ENCODE measurements at places on chromosomes 2 and 18.

GRCh38 chr18:66235206-66235605 is 368.7 kb downstream of the CDH19 start:
- no peak for DNase-seq

GRCh38 chr2:38185012-38185491 is 109.1 kb upstream of the CYP1B1 start:
- no peak for DNase-seq

DNA sequence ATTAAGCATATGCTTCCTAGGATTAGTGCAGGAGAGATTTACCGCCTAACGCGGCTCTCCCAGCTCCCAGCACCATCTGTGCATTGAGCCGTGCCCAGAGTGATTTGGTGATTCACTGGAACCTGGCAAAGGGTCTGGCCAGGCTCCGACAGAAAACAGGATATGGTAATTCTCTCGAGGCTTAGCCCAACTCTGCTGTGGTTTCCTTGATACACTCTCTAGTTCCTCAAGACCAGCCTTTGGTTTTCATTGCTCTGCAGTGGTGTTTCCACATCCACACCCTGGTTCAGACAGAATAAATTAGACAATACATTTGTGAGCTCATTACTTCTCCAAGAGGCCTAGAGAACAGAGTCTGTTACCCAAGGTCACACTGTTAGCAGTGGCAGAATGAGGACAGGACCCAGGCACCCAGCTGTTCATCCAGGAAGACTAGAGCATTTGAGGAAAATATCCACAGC is 23.0 kb upstream of the SMAD2 start:
- DNase-seq: peak; percentile 17

DNA sequence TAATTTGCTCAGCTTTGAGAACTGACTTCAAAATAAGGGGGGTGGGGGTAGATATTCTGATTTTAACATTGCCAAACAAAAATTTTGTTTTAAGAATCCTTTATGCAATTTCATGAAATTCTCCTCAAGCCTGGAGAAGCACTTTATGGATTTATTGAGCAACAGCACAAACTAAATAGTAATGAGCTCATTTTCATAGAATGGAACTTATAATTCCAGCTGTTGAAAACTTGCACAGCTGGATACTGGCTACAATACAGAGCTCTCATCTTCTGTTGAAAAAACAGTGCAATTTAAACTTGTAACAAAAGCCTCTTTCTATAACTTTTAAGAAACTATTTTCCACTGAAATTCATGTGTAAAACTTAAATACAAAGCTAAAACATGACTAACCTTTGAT is 137.6 kb upstream of the FN1 start:
- DNase-seq: no peak

DNA sequence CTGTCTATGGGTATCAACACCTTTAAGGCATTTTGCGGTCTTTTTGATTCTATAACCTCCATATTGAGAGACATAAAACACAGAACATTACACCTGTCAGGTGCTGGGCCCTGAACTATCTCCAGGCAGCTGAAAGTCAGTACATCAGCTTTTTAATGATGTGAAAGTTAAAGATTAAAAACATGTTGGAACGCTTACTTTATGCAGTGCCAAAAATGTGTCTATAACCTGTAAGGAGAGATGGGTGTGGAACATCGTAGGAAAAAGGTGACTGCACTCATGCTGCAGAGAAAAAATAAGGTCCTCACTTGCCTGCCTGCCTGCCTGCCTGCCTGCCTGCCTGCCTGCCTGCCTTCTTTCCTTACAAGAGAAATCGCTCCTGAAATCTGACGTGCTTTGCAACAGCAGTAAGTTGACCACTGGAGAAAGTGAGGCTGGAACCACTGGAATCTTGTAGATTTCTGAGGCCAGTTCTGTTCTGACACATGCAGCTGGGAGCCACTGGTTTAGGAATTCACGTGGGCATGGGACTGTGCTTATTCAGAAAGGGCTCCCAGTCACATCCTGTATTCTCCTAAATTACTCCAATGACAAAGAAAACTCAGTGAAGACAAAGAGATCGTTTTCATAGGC is 34.1 kb downstream of the BCL11A start:
- DNase-seq: no peak

GRCh38 chr2:74945788-74946331 is 12.6 kb upstream of the POLE4 start:
- no peak for DNase-seq

DNA sequence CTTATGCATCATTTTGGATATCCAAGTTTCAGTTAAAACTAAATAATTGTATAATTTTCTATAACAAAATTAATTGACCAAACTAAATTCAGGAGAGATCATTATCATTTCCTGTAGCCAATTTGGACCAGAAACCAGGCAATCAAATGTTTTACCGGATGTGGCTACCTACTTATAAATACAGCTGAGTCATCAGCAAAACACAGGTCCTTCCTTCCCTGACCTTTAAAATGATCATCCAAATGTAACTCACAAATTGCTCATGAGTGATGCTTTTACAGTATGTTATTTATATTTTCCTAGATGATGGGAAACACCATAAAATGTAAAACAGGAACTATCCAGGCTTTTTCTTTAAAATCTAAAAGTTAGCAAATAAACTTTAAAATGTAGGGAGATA is 133.7 kb downstream of the CBLN2 start:
- no peak for DNase-seq

- DNase-seq: no peak
Observed at GRCh38 chr2:160425434-160426151, 68.0 kb downstream of the RBMS1 start.

GRCh38 chr2:189933041-189933440 is 129.5 kb downstream of the MSTN start:
- no peak for DNase-seq

- no peak for DNase-seq
Observed at GRCh38 chr2:45141883-45142866, 132.9 kb upstream of the SIX2 start.

GRCh38 chr2:106353676-106354075 is 114.5 kb downstream of the RGPD3 start:
- no peak for DNase-seq

DNA sequence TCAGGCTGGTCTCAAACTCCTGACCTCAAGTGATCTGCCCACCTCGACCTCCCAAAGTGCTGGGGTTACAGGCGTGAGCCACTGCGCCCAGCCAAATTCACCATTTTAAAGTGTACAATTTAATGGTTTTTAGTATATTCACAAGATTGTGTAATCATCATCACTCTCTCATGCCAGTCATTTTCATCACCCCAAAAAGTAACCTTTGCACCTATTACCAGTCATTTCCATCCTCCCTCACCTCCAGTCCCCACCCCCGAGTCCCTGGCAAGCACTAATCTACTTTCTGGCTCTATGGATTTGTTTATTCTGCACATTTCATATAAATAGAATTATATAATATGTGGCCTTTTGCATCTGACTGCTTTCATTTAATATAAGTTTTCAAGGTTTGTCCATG is 10.8 kb downstream of the PCBP1 start:
- DNase-seq: no peak

GRCh38 chr2:207129821-207130220 is 35.9 kb downstream of the KLF7 start:
- no peak for DNase-seq

DNA sequence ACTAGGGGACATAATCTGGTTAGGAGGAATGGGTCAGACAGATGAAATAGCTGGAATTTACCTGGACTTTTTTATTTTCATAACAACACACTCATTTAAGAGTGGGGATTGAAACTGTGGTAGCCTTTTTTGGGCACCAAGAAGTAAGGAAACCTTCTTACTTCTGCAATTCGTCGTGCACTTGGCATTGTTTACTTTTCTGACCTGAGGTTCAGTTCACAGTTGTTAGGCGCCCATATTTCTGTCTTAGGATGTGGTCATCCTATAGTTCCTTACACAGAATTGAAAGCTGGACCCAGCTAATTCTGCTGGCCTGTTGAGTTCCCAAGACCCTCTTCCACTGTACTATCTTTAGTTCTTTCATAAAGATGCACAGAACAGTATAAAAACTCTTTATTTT is 72.9 kb downstream of the TMX3 start:
- DNase-seq: no peak

DNA sequence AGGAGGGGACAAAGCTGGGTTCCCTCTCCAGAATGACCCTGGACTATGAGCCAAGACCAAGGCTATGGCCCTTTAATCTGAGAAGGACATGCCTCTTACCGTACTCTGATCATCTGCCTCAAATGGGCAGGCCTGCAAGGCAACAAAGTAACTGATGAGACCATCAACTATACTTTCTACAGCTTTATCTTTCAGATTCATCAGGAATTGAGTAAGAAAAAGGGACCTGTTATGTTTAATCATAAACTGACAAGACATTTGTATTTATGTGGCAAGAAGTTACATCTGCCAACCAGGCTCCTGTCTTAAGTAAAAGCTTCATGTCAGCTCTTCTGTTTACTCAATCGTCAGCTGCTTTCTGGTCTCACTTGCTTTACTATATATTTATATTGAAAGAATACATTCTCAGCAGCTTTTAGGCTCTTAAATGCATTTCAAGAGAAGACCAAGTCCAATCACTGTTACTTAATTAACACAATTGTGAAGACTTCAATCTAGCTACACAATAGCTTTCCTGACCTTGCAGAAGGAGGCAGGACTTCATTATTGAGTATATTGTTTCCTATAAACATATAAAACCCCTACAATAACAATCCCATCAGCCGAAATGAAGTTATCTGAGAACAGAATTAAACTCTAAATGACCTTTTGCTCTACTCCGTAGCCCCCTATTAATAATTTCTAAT is 163.8 kb downstream of the ETAA1 start:
- no peak for DNase-seq

DNA sequence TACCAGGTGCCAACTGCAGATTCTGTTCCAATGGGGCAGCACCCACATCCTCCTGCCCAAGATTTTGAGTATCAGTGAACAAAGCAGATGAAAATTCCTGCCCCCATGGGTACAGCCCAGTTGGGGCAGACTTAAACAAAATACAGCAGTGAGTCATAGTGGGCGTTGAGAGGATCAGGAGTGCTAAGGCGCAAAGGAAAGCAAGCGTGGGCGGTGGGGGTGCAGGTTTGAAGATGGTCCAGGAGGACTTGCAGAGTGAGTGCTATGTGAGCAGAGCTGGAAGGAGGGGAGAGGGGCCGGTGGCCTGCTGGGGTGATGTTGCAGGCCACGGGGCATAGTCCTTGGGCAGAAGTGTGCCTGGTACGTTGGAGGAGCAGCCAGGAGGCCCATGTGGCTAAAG is 24.7 kb downstream of the STEAP3 start:
- no peak for DNase-seq

DNA sequence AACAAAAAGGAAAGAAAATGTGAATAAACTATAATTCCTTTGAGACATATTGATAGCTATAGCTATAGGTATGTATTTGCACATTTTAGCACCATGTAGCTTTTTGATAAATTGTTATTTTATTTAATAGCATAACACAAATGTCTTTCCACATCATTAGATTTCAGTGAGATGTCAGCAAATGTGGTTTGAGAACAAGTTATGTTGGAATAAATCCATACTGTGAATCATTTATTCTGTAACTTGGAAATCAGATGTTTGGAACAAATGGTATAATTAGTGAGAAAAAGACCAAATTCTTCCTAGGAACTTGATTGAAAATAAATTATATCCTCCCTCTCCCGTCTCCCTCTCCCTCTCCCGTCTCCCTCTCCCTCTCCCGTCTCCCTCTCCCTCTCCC is 62.8 kb downstream of the NABP1 start:
- no peak for DNase-seq

DNA sequence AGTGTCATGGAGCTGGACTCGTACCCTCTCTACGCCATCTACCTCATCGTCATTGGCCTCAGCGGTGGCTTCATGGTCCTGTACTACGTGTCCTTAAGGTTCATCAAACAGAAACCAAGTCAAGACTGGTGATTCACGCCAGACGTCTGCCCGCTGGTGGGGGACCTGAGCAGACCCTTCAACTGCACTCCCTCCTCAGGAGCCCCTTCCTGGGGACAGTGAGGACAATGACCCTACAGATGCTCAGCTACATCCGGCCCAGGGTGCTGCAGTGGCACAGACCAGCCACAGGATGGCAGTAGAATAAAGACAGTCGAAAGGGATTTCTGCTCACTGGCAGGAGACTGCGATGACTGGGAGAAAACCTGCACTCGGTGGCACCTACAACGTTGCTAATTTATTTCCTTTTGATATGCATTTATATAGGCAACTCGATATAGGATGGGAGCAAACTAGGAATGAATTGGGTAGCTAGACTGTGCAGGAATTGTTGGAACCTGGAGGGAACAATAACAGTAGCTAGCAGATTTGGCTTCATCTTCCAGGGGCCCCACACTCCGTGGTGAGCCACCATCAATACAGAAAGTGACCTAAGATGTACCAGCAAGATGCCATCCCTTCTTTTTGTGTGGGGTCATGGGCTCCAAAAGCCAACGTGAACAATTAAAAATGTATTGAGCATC is 39.2 kb downstream of the ABCG8 start:
- DNase-seq: no peak

GRCh38 chr2:133780099-133780996 is 212.1 kb upstream of the NCKAP5 start:
- DNase-seq: peak; percentile 93

- no peak for DNase-seq
Observed at GRCh38 chr2:160634436-160634835, 140.8 kb upstream of the RBMS1 start.

- no peak for DNase-seq
Observed at GRCh38 chr2:169265591-169265990, 96.7 kb downstream of the LRP2 start.

DNA sequence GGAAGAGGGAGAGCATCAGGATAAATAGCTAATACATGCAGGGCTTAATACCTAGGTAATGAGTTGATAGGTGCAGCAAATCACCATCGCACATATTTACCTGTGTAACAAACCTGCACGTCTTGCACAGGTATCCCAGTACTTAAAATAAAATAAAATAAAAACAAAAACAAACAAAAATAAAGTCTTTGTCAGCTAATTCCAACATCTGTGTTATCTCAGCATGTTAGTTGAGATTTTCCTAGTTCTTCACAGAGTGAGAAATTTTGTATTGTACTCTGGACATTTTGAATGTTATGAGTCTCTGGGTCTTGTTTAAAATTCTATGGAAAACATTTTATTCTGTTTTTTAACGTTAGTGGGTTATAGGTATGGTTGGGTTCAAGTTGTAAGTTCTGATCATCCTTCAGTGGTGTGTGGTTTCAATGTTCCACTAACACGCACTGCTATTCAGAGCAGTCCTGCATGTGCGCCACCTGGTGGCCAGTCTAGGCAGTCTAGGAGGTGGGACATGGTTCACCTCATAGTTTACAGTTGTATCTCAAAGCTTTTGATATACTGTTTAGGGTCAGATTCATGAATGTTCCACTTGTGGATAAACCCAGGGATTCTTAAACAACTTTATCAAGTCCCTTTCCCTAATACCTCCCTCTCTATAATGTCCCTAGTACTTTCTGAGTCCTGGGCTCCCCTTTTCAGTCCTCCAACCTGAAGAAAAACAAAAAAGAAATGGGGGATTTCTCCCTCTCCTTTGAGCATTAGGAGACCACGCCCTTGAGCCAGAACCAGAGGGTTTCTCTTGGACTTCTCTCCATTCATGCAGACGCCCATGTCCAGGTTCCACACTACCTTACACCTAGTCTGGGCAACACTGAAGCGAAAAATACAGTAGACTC is 213.4 kb upstream of the GATA6 start:
- DNase-seq: peak; percentile 84
